Stimulated activated CD8-positive, alpha-beta memory T cell treated with anti-CD3 and anti-CD28 coated beads, Interleukin-7, amount 100 ng/mL, for 1 hour (primary cell): ENCODE measurements at places on chromosomes 3 and 15.

- DNase-seq, result no peak
Observed at GRCh38 chr3:45170096-45170495, 23.9 kb upstream of the CDCP1 start.

GRCh38 chr3:194178669-194179068 is 42.7 kb downstream of the HES1 start:
- no peak for DNase-seq

DNA sequence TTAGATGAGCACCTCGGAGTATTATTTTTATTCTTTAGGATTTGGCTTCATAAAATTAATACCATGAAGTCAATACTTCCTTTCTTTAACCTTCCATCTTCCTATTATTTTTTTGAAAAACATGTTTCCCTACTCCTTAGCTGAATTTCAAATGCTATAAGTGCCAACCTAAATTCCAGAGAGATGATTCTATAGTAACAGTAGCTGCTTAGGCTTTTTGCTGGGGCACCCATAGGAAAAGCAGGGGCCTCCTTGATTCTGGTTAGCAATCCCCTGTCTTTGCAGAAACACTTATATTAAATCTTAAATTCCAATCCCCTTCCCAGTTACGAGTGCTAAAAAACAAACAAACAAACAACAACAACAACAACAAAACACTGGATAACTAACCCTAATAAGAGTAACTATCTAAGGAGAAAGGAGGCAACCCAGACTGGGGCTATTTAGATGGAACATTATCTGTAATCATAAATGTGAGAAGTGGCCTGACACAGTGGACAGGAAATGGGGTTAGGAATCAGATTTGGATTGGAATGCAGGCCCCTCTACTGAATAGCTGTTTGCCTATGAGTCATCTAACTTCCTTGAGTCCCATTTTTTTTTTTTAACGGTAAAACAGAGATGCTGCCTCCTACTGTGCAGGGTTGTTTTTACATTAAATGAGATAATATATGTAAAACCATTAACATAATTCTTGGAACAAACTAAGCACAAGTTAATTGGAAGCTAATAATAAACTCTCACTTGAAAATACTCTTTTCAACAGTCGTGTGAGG is 148.1 kb downstream of the WDR72 start:
- DNase-seq, result no peak

DNA sequence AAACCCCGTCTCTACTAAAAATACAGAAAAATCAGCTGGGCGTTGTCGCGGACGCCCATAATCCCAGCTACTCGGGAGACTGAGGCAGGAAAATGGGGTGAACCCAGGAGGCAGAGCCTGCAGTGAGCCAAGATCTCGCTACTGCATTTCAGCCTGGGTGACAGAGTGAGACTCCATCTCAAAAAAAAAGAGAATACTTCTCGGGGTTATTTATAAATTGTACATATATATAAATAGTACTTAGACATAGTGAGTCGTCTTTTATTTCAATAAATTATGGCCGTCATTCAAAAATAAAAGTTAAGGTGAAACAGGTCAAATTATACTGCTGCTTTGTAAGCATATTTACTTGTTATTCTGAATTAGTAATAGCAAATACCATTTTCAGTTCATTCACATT is 12.1 kb upstream of the EBLN2 start:
- no peak for DNase-seq

GRCh38 chr15:28153492-28154119 is 54.5 kb upstream of the OCA2 start:
- DNase-seq, result no peak

DNA sequence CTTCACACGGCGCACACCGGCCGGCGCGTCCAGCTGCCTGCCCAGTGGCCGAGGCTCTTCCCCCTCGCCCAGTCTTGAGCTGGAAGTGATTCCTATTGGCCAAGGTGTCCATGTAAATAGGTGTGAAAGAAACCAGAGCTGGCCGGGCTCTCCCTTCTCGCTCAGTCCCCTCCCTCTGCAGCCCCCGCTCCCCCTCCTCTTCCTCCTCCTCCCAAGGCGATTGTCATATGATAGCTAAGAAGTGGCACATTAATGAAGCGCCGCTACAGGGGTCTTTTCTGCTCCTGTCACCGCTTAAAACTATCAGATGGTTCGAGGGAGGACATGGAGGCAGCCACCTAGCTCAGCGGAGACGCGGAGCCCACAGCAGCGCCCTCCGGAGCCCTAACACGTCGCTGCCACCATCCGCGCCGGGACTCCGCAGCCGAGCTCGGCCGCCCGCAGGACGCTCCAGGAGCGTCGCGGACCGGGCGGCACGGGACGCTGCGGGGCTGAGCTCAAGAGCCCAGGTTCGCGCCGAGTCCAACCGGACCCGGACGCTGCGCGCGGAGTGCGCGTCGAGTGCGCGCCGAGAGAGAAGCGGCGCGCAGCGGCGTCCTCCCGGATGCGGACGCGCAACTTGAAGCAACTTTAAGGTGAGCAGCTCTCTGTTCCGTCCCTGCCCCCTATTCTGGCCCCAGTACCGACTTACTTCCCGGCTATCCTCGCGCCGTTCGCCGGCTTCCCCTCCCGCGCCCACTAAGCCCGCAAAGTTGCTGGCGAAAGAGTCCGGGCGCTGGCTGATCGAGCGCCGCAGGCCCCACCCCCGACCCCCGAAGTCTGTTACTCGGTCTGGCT is at the start of gene FOXB1:
TSS of gene FOXB1 (plus strand) at position 303 of the 837 bp plus-strand sequence. CDS start 653 bp downstream, outside the sequence.
- no peak for DNase-seq

DNA sequence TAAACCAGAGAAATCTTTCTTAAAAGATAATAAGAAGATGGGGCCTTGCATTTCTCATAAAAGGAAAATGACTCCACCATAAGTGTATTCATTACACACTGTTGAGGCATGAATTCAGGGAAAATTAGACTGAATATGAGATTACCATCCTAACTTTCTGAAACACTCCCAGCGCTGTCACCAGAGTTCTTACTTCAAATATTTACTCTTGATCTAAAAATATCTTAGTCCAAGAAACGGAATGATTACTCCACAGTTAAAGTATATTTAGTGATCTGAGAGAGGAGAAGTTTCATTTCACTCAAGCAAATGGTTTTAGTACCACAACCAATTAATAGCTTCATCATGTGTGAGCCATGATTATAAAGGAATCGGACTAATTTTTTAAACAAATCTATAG is 300.3 kb downstream of the ZBTB20 start:
- no peak for DNase-seq

- DNase-seq, result no peak
Observed at GRCh38 chr15:36208868-36209582, 370.4 kb upstream of the CDIN1 start.

GRCh38 chr3:42387802-42388651 is 22.4 kb downstream of the LYZL4 start:
- DNase-seq, result no peak

DNA sequence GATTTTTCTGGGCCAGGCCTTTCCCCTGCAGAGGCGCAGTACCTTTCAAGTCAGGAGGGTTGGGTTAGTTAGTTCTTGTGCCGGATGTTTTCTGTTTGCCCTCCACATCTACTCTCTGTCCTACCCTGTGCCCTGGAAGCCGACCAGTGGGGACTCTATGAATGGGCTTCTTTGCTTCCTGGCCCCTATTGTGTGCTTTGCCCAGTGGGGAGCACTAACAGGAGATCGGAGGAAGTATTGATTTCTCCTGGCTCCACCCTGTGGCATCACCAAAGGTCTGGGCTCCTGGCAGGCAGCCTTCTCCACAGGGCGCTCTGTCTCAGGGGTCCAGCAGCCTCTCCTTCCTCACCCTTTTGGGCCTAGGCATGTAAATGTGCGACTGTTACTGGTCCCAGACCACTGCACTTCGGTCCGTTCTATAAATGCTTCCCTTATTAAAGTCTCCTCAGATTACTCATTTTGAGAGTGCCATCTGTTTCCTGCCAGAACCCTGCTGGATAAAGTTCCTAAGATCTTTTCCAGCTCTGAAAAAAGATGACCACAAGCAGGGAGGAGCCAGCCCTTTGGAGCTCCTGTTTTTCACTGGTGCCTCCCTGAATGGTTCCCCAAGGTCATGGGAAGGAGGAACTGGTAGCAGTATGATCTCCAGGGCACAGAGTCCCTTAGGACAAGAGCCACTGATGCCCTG is 44.5 kb downstream of the CTDSPL start:
- DNase-seq, result no peak

- no peak for DNase-seq
Observed at GRCh38 chr15:95793231-95793630, 537.3 kb upstream of the NR2F2 start.

GRCh38 chr3:174322789-174323188 is 536.3 kb upstream of the NAALADL2 start:
- DNase-seq, result no peak

- no peak for DNase-seq
Observed at GRCh38 chr15:83694015-83694414, 40.1 kb downstream of the ADAMTSL3 start.

GRCh38 chr3:58358092-58358491 is 25.4 kb downstream of the PXK start:
- DNase-seq, result no peak

DNA sequence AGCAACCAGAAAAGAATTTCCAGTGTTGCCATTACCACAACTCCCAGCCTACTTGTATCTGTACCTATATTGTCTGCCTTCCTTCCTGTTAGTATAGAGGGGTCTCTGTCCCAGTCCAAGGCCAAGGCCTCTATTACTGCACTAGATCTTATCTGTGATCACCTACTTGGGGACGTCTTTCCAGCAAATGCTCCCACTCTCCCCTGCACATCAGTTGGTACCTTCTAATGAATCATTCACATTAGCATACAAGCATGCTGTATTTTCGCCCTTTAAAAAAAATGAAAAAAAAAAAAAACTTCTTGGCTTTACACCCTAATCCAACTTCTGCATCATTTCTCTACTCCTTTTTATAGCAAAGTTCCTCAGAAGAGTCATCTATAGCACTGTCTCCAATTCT is 4.8 kb upstream of the AVEN start:
- no peak for DNase-seq

GRCh38 chr15:96047255-96047931 is 283.1 kb upstream of the NR2F2 start:
- no peak for DNase-seq

GRCh38 chr15:83210619-83211018 is 3.0 kb upstream of the HDGFL3 start:
- DNase-seq, result no peak

- DNase-seq, result no peak
Observed at GRCh38 chr3:113210604-113211329, 590 bp upstream of the BOC start.

- DNase-seq, result no peak
Observed at GRCh38 chr3:154034797-154035330, 86.3 kb upstream of the ARHGEF26 start.

- no peak for DNase-seq
Observed at GRCh38 chr15:60363903-60364611, 33.7 kb downstream of the ANXA2 start.

DNA sequence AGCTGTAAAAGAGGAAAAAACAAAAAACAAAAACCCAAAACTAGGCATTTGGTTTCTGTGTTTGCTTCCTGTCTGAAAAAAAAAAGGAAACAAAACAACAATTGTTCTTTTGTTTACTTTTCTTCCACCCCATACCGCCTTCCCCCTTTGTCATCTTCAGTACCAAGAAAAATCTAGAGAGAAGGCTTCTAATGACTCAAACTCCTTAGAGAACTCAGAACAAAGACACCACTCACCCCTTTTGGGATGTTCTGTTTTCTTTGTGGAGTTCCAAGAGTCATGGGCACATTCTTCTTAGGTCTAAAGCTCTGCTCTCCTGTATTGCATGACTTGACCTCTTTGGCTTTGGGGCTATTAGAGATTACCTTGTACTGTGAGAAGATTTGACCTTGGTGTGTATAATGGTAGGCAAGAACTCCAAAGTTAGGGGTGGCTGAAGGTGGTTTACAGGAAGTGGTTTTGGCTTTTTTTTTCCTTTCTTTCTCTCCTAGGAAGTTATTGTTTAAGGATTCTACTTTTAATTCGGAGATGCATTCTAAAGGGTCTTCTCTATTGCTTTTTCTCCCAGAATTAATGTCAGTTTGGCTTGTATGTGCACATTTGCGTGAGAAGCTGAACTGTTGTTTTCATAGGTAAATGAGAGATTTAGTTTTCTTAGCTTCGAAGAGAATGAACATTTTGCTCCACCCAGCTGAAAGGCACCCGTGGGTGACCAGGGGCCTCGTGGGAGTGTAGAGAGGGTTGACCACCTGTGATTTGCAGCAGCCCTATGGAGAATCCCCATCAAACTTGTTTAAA is 39.5 kb upstream of the ZBTB20 start:
- DNase-seq, result no peak

DNA sequence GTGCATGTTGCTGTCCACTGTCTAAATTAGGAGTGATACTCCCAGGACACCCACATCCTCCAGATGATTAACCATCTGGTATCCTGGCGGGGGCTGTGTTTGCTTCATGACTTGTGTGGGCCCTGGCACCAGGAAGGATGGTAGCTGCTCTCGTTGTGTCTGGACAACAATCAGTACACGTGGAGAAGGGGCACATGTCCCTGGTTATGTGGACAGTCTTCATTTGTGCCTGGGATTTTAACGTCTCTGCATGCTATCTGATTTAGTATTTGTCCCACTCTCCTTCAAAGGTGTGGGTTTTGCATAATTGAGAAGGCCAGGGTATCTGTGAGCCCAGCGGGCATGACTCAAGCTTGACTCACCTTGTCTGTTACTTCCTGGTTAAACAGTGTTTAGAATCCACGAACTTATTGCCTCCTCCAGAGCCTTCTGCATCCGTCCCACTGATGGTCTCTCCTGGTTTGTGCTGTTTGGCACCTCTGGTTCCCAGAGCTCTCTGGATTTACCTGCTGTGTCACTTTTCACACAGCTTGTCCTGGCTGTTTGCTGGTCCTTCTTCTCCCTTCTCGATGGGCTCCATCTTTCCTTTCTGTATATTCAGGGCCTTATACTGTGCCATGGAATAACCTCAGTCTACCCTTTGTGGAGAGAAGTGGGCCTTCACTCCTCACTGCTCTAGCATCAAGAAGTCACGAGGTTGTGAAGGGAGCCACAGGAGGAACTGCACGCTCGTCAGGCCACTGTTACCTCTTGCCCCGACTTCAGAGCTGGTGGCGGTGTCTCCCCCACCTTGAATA is 32.5 kb downstream of the ARNT2 start:
- DNase-seq, result no peak

- no peak for DNase-seq
Observed at GRCh38 chr3:192408647-192409200, 318.6 kb downstream of the FGF12 start.

DNA sequence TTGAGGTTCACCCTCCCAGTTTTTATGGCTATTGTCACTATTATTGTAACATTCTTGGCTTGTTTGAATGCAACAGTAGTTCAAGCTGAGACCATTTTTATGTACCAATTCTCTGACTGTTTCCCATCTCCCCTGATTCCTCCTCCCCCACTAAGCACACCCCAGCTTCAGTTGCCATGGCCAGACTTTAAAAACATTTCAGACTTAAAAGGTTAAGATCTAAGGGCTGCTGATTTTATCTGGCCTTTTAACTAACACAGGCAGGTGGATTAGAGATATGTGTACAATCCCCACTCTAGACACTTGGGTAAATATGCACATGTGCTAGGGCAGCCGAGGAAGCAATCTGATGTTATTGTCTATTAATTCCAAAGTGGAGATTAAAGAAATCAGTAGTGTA is 386.3 kb upstream of the NR2F2 start:
- DNase-seq, result no peak

- no peak for DNase-seq
Observed at GRCh38 chr15:36599620-36600433, 20.4 kb downstream of the CDIN1 start.

GRCh38 chr3:171788546-171789351 is 21.5 kb downstream of the PLD1 start:
- DNase-seq, result no peak

- no peak for DNase-seq
Observed at GRCh38 chr3:168884353-168884903, 779.1 kb downstream of the MECOM start.
